CMK (cell line): ENCODE measurements at places on chromosomes 12 and 14.

DNA sequence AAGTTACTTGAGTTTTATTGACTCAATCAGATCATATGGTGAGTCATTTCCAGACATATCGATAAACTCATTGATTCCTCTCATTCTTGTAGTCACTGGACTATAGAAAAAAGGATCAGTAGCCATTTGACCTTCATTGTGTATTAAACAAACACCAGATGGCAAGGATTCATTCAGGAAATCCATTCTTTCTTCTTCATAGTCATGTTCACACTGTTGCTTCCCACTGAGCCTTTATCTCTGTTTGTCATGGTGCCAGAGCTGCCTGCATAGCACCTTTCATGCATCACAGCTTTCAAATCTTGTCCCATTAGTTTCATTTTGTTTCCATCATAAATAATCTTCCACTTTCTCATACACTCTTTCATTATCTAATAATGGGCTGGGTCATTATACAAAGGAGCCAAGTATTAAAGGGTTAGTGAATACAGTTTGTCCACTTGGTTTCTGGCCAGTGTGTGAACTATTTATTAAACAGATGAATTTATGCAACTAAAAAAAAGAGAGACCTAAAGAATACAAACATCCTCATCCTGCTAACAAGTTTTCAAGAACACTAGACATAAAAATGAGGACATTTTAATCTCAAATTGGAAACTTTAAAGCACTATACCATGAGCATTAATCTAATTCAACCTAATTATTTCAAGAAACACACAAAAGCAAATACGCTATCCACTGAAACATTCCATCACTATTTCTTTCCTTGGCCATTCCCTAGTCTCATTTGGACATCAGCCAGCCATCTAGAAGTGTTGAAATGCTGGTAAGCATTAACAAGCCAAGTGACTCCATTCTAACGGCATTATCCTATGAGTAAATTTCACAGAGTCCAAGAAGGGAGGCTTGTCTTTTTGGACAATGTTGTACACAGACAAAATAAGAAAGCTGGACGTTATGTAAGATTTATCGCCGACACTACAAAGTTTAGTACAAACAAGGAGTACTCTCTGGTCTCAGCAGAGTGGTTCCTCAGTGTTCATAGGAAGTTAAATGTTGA is 476.5 kb downstream of the FOXG1 start:
- DNase-seq = no peak

- no peak for DNase-seq
Measured at GRCh38 chr14:101335061-101335661, 226.1 kb upstream of the DIO3 start.

GRCh38 chr12:95118138-95118787 is 44.8 kb upstream of the NR2C1 start:
- DNase-seq = no peak

DNA sequence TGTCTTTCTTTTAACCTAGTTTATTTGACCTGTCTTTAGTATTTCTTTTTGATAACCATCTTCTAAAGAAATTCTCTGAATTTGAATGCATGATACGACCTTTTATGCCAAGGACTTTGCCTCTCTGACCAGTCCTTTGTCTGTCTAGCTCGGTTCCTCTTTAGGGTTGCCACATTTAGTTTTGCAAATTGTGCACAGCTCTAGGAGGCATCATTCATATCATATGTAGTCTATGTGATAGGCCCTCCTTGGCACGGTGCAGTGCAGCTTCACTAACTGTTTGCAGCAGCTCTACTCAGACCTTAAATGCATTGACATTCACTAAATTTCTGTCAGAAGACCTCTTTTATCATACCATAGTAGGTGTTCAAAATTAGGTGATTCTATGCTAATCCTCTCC is 75.6 kb downstream of the USP15 start:
- no peak for DNase-seq

- DNase-seq = no peak
Measured at GRCh38 chr12:77167801-77168200, 102.4 kb upstream of the E2F7 start.

DNA sequence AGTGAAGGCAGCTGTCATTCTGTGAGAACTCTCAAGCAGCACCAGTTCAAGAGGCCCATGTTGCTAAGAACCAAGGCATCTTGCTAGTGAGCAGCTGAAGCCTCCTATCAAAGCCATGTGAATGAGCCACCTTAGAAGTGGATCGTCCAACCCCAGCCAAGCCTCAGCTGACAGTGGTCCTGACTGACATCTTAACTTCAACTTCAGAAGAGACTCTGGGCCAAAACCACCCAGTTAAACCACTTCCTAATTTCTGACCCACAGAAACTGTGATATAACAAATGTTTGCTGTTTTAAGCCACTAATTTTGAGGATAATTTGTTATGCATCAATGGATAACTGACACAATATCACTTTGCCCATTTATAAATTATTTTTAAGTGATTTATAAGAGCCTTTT is 256.0 kb downstream of the RPAP3 start:
- DNase-seq = no peak

GRCh38 chr12:119727600-119728443 is 59.9 kb downstream of the PRKAB1 start:
- DNase-seq = no peak

DNA sequence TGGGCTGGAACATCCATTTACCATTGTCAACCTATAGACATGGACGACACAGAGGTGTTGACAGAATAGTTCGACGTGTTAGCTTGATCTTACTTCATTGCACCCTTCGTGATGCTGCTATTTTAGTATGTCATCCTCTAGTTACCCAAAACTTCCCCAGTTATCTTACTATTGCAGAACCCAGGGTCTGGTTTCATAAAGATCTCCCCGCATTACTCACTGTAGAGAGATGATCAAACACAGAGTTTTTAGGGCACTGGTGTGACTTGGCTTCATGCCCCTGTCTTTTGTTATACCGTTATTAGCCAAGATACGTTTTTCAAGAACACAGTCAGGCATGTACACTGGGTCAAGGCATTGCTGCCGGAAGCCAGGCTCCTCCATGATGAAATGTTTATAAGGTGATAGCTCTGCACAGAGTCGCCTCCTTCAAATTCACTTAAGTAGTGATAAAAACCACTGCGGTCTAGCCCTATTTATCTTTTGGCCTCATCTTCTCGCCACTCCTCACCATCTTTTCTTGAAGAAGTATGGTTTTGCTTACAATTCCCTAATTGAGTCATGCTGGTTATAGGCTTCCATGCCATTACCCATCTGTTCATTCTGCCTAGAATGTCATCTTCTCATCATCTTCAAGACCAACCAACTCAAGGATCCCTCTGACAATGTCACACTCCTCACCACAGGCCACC is 1127.9 kb downstream of the VRK1 start:
- no peak for DNase-seq

GRCh38 chr12:50132505-50133135 is 20.6 kb downstream of the COX14 start:
- DNase-seq = no peak

GRCh38 chr14:57051633-57052032 is 217.1 kb downstream of the EXOC5 start:
- DNase-seq = no peak

DNA sequence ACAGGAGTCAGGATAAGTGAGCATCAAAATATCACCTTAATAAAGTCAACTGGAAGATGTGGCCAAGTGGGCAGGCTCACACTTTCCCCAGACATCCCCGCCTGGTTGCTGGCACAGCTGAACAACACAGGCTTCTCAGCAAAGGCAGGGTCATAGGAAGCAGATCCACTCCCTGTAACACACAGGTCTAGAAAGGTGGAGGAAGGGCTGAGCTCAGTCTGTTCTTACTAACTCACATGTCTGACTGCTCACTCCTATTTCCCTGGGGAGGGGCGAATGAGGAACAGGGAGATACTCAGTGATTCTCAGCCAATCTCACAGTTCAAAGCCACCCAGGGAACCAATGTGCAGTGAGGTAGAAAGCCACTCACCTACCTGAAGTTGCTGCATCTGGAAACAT is 45.0 kb upstream of the AMN1 start:
- DNase-seq = no peak

GRCh38 chr12:133233993-133234564 is 1.6 kb downstream of the ANHX start:
- no peak for DNase-seq

DNA sequence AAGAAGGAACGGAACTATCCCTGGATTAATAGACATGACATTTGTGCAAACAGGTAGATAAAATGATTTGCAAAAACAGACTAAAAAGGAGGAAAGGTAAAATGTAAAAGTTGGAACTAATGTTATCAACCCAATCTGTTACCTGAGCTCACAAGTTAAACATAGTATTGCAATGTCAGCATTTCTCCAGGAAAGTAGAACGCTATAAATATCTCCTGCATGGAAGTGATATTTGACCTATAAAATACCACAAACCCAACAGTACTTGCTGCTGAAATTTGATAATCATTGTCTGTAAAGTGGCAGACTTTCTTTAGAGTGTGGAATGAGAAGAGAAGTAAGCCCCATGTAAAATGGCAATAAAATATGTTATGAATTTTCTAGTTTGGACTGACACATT is 1435.7 kb downstream of the LRFN5 start:
- no peak for DNase-seq

GRCh38 chr12:8661751-8662150 is 875 bp downstream of the MFAP5 start:
- DNase-seq = no peak

GRCh38 chr12:4228122-4228580 is 45.4 kb upstream of the CCND2 start:
- no peak for DNase-seq
